ENCODE measurements at places on chromosomes 16 and 17. TPM values are rescaled to one million over a fixed set of nuclear protein-coding genes. Genes with fewer than 3 reads are reported as not detected.

Gene HOXB4
- 6.4 TPM for total RNA-seq

Gene NME2
- total RNA-seq, result 354 TPM

Gene SMTNL2
- not detected for total RNA-seq

Gene CFAP97D1
- not detected for total RNA-seq

Gene TBC1D3
- not detected for total RNA-seq

Gene ABCC6
- not detected for total RNA-seq

Gene CDK5R1
- 8.4 TPM for total RNA-seq

Gene CCDC144A
- total RNA-seq, result 2.9 TPM

Gene SPNS3
- total RNA-seq, result 32.9 TPM

Gene SLC47A2
- total RNA-seq, result not detected

Gene RTN4RL1
- total RNA-seq, result 0.45 TPM

Gene ITGA2B
- 0.83 TPM for total RNA-seq

Gene SOX15
- 0.57 TPM for total RNA-seq

DNA sequence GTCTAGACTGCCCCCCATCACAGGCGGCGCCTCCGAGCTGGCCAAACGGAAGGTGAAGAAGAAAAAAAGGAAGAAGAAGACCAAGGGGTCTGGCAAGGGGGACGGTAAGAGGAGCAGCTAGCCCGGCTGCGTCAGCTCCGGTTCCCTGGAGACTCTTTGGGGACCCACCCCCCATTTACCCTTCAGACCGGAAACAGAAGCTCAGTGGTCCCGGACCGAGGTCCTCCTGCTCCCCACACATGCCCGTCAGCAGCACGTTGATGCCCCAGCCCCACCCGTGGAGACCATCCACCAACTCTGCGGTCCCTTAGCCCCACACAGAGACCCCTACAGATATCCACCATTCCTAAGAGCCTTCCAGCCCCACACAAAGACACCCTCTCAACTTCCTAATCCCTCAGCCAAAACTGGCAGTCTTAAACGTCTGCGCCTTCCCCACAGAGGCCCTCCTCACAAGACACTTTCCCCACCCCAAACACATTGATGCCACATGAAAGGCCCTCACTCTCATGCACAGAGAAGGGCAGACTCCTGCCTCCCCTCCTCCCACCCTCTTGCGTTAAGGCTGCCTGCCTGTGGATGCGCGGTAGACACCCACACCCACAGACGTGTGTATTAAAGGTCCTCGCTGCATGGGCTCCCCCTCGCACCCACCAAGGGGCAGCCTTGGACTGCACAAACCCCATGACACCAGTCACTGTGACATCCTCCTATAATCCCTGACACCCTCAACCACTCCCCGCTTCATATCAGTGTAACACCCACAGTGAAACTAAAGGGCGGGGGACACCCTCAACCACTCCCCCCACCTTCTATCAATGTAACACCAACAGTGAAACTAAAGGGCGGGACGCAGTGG is 58.2 kb upstream of the RPH3AL start:
- DNase-seq, result peak; percentile 70

DNA sequence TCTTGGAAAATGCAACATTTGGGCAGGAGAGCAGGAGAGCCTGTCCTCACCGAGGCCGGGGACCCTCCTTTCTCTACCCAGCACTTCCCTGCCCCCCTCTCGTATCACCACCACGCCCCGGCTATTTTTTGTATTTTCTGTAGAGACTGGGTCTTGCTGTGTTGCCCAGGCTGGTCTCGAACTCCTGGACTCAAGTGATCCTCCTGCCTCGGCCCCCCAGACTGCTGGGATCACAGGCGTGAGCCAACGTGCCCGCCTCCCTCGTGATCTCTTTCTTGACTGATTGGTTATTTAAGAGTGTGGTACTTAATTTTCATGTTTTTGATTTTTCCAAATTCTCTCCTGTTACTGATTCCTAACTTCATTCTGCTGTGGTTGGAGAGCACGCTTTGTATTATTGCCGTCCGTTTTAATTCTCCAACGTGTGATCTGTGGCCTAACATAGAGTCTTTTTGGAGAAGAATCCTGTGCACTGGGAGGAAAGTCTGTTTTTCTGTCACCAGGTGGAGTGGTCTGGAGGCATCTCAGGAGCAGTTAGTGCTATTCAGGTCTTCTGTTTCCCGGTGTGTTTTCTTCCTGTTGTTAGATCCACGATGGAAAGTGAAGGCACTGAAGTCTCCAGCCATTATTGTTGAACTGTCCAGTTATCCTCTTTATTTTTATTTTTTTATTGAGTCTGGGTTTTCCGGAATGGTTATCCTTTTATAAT is 40.4 kb downstream of the ZNF778 start:
- no peak for DNase-seq

DNA sequence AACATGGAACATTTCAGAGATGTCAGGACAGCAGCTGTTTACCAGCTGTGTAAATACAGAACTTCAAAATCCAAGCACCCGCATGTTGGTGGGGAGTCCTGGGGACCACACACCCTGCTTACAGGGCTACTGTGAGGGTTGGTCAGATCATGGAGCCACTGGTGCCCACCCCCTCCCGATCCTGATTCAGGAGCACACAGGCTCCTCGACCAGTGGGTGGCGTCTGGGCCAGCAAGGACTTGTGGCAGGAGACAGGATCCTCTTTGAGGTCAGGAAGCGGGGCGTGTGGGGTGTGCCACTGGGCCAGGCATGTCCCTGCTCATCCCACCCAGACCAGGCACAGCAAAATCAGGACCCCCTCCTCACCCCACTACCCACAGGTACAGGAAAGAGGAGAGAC is 83.6 kb downstream of the SDK2 start:
- no peak for DNase-seq

DNA sequence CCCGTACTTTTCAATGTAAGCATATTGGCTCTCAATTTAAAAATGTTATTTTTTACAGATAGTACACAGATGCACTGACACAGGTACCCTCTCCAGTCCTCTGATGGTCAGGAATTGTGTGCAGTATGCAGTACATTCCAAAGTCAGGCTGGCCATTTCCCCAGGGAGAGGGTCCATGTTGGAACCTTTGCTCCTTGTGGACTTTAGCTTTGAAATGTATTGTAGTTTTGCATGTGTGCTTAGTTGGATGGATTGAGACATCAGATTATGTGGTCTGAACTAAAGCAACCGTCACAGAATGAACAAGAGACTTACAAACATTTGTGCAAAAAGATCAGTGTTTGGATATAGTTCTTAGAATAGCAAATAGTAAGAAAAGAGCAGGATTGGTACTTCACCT is 381.1 kb downstream of the WWOX start:
- no peak for DNase-seq

DNA sequence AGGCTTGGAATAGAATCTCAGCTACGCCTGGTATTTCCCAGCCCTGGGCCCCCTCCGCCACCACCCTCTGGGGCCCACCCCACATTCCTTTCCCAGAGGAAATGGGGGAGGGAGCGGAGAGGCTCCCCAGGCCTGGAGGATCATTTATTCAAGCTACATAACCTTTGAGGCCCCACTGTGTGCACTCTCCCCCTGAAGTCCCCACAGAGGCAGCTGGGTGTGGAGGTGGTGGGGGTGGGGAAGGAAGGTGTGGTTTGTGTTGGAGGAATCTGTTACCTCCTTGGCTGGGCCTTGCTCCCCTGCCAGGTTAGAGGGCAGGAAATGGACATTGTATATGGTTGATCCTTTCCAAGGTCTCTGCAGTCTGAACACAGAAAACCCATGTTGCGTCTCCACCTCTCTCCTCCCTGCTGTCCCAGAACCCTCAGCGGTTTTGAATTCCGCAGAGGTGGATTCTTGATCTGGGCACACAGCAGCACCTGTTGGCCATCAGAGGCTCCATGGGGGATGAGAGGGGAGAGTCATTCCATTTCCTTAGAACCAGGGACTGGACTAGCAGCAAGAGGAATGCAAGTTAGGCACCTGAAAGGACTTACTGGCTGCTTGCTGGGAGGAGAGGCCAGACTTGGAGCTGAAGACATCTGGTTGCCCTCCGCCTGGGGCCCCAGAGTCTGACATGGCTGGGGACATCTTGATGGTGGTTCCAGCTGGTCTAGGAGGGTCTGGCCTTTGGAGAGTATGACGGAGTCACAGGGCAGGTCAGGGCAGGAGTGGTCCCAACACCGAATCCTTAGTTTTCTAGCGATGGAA is 23.0 kb downstream of the ARHGAP23 start:
- no peak for DNase-seq

DNA sequence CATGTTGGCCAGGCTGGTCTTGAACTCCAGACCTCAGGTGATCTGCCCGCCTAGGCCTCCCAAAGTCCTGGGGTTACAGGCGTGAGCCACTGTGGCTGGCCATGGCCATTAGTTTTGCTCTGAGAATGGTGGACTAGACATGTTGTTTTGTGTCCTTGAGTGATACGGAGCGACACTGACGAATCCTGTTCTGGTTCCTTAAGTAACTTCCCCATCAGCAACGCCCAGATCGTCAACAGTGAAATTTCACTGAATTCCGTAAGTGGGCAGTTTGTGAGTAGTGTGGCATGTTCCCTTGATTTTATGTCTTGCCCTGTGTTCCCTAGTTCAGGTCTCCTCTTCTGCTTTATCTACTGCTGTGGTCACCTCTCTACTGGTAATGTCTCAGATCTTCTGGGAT is 67.4 kb downstream of the SNX29 start:
- no peak for DNase-seq

- no peak for DNase-seq
Measured at GRCh38 chr17:61444075-61444474, 8.1 kb upstream of the TBX4 start.

DNA sequence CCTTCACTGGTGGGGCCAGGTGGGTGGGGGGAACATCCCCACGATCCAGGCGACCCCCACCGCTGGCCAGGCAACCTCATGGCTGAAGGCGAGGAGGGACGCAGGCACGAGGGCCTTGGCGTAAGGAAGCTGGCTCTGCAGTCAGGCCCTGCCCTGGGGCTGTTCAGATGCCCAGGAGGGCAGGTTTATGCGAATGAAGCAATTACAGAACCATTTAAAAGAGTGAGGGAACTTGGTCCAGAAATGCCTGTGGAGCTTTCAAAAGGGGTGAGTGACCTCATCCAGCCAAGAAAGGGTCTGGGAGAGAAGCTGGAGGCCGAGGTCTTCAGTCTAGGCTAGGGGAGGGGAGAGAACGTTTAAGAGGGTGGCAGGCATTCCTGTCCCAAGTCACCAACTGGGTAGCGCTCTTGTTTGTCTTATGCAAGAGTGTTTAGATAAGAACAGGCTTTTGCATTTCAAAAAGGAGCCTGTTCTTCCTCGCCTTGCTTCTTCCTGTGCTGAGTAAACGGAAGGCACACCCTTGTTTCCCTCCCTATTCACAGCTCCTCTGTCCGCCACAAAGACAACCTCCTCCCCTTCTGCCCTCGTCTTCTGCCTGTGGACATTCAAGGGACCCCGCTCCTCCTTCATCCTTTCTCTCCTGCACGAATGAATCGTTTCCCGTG is 183.5 kb upstream of the SDK2 start:
- no peak for DNase-seq

- no peak for DNase-seq
Measured at GRCh38 chr16:16797239-16797638, 418.3 kb downstream of the NPIPA7 start.

DNA sequence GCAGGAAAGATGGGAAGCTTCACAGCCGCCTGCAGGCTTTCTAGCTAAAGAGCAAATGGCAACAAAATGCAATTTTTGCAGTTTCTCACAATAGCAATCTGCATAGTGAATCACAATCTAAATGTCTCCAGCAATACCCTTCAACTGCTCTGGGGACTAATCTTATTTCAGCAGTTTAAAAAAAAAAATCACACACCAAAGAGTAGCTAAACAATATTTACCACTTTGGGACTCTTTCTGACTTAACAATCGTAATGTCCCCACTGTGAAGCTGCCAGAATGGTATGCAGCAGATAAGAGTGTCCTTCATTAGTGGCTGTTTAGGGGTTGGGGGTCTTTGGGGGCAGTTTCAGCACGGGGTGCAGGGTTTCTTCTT is 9.8 kb downstream of the CPPED1 start:
- DNase-seq, result no peak

DNA sequence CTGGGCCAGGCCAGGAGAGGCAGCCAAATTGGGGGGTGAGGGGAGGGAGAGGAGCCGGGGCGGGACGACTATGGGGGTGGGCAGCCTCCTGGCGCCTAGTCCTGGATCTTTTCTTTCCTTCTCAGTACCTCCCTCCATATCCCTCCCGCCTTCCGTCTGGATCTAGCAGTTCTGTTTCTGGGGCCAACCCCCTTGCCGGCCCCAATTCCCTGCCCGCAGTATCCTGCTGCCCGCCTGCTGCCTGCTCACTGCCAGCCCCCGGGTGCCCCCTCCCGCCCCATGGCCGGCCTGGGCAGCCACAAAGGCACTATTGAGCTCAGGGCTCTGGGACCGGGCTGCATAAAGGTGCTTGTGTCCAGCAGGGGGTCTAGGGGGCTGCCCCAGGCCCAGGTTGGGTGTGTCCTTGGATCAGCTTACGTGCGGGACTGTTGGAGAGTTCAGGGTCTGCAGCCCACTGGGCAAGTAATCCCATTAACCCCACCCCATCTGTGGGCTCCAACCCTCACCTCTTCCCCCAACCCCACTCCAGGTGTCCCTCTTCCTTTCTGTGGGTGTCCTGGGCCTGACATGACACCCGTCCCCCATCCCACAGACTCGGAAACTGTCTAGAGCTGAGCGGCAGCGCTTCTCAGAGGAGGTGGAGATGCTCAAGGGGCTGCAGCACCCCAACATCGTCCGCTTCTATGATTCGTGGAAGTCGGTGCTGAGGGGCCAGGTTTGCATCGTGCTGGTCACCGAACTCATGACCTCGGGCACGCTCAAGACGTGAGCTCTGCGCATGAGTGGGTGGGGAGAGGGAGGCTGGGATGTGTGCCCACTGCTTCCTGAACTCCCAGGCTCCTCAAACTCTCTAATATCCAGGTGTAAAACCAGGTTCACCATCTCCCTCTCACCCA is 2.0 kb downstream of the WNK4 start:
- DNase-seq, result no peak

GRCh38 chr17:70629902-70630301 is 460.6 kb downstream of the KCNJ2 start:
- no peak for DNase-seq

DNA sequence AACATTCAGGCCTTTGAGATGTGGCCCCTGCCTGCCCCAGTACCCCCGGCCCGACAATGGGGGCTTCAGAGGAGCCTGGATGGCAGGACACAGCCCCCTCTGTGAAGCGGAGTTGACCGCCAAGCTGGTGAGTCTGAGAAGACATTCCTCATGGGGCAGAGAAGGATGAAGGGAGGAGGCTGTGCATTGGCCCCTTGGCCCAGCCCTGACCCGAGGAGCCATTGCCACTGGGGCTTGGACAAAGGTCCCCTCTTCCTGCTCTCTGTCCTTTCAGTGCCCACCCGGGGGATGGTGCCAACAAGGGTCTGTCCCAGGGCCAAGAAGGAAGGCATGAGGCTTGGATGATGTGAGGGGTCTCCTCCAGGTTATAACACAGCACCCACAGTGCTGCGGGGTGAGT is 30.9 kb upstream of the PHB1 start:
- no peak for DNase-seq

GRCh38 chr17:50027172-50027880 is 28.6 kb upstream of the ITGA3 start:
- peak; percentile 48 for DNase-seq
